ENCODE measurements at places on chromosomes 3 and 15.

- no peak for DNase-seq
Observed at GRCh38 chr3:162400697-162401096, 904.1 kb downstream of the OTOL1 start.

DNA sequence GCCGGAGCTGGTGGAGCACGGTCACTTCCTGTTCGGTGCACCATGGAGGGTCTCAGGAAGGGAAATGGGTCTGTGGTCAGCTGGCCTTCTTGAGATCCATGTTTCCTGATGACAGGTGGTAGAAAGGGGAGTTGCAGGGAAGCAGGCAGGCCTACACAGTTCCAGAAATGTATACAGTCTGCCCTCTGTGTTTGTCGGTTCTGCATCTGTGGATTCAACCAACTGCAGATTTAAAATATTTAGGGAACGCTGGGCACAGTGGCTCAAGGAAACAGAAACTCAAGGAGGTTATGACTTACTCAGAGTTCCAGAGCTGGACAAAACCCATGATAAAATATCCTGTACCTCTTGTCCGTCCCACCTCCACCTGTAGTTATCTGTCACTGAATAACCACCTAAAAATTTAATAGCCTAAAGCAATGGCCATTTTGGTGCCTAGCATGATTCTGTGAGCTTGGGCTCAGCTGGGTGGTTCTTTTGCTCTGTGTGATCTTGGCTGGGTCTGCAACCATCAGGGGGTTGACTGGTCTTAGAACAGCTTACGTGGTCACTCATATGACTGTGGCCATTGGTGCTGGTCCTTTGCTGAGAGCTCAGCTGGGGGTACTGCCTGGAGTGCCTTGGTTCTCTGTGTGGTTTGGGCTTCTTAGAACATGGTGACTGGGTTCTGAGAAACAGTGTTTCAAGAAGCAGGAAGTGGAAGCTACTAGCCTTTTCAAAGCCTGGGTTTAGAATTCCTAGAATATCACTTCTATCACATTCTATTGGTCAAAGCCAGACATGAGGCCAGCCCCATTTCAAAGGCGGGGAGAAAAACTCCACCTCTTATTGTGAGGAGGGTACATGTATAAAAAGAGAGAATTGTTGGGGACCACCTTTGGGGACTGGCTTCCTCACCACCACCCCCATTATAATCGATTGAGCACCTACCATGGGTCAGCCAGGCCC is 239.7 kb upstream of the BHLHE40 start:
- DNase-seq, result no peak

DNA sequence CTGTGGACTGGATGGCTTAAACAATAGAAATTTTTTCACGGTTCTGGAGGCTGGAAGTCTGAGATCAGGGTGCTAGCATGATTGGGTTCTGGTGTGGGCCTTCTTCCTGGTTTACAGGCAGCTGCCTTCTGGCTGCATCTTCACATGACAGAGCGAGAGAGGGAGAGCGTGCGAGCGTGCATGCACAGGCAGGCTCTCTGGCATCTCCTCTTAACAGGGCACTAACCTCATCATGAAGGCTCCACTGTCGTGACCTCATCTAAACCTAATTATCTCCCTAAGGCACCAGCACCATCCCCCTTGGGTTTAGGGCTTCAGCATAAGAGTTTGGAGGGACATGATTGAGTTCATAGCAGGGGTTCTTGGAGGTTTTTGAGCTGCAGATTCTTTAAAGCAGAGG is 292.0 kb upstream of the C2CD4B start:
- no peak for DNase-seq

- no peak for DNase-seq
Observed at GRCh38 chr15:50077651-50078050, 41.4 kb downstream of the ATP8B4 start.

GRCh38 chr3:144771381-144771870 is 799.8 kb downstream of the DIPK2A start:
- no peak for DNase-seq

DNA sequence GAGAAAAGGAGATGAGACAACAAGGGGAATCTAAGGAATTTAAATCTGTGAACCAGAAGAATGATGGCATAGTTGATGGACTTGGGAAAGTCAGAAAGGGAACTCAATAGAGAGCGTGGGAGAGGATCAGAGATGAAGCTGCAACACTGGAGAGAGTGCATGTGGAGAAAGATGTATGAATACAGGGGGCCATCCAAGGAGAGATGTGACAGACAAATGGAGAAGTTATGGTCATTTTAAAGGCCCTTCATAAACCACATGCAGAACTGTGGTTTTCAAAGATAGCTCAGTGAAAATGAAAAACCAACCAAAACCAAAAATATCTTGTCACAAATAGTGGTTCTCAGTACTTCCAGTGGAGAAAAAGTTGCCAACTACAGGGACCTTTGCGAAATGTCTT is 265.2 kb downstream of the SUCLG2 start:
- DNase-seq, result no peak

DNA sequence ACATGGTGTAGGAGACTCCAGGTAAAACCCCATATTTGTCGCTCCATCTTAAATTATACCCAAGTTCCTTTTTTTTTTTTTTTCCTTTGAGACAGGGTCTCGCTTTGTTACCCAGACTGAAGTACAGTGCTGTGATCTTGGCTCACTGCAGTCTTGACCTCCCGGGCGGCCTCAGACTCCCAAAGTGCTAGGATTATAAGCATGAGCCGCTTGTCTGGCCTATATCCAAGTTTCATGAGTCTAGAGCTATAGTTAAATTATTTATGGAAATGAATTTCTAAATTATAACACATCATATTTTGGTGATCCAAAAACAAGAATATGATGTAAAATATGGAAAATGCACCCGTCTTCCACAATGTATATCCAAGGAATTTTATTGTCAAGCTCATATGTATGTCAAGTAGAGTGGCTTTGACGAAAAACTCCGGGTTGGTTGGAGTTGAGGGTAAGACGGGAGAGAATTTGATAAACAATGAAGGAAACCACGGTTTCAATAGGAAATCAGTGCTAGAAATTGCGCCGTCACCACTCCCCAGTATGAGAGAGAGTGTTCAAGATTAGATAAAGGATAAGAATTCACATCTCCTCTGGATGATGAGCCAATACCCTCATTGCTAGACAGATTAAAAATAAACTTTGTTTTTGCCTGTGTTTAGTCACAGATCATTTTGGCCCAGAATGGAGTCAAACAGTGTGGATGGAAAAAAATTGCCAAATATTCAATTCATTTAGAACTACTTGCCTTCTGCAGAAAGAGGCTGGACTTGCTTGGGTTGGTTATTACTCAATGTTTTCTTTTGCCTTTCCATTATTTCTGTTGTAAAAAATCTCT is 209.2 kb upstream of the NR2F2 start:
- no peak for DNase-seq

- no peak for DNase-seq
Observed at GRCh38 chr3:81884791-81885190, 123.3 kb upstream of the GBE1 start.

GRCh38 chr3:42696356-42697288 is 6.0 kb downstream of the HHATL start:
- DNase-seq, result no peak

DNA sequence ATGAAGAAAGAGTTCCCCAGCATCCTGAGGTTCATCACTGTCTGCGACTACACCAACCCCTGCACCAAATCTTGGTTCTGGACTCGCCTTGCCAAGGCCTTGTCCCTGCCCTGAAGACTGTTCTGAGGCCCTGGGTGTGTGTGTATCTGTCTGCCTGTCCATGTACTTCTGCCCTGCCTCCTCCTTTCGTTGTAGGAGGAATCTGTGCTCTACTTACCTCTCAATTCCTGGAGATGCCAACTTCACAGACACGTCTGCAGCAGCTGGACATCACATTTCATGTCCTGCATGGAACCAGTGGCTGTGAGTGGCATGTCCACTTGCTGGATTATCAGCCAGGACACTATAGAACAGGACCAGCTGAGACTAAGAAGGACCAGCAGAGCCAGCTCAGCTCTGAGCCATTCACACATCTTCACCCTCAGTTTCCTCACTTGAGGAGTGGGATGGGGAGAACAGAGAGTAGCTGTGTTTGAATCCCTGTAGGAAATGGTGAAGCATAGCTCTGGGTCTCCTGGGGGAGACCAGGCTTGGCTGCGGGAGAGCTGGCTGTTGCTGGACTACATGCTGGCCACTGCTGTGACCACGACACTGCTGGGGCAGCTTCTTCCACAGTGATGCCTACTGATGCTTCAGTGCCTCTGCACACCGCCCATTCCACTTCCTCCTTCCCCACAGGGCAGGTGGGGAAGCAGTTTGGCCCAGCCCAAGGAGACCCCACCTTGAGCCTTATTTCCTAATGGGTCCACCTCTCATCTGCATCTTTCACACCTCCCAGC is 2.9 kb downstream of the MYD88 start:
- DNase-seq, result no peak

DNA sequence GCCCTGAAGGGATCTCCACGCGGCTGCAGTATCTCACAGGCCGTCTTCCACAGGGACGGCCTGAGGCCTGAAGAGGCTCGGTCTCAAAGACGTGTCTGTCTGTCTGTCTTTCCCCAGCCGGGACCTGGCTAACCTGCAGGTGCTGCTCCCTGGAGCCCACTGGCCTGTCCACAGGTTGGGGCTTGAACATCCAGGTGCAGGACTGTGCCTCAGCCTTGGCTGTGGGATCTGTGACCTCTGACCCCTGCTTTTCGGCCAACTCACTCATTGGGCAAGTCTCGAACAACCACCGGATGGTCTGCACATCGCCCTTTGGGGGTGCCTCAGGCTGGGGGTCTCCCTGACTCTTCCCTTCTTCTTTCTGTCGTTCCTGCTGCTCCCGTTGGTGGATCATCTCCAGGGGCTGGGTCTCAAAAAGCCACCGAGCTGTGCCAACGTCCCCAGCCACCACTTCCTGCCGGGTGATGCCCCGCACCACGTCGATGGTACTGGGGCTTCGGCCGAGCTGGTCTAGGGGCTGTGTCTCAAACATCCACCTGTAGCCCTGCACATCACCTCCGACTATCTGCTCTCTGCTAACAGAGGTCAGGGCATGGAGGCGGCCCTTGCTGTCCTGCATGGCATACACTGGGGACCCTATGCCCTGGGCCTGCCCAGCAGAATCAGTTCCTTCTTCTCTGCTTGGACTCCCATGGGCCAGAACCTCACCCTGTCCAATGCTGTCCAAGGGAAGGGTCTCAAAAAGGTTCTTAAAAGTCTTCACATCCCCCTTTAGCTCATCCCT is 4.8 kb downstream of the XIRP1 start:
- no peak for DNase-seq

DNA sequence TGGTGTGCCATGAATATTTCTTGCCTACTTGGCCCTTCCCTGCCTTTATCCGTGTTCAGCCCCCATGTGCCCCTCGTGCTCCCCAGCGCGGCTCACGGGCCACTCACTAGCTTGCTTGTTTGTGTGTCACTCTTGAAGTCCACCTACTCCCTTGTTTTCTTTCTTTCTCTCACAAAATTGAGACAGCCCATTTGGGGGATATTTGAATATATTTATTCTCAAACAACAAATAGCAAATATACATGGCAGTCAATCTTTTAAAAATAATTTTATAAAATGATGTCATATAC is 82.2 kb downstream of the PLXNA1 start:
- no peak for DNase-seq

DNA sequence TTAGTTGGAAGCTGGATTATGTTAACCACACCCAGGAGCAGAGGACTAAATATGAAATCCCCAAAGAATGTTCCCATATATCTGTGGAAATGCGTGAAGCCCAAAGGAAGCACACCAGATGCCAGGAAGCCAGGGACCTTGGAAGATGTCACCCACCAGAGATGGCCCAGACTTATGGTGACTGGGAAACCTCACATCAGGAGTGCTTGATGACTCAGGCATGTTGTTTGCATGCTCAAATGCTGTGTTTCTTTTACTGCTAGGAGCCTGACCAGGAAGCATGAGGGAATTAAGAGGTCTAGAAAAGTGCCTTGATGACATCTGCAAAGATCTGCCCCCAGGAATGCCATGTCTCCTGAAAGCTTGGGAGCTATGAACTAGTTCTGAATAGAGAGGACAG is 109.0 kb upstream of the SLC2A2 start:
- no peak for DNase-seq

DNA sequence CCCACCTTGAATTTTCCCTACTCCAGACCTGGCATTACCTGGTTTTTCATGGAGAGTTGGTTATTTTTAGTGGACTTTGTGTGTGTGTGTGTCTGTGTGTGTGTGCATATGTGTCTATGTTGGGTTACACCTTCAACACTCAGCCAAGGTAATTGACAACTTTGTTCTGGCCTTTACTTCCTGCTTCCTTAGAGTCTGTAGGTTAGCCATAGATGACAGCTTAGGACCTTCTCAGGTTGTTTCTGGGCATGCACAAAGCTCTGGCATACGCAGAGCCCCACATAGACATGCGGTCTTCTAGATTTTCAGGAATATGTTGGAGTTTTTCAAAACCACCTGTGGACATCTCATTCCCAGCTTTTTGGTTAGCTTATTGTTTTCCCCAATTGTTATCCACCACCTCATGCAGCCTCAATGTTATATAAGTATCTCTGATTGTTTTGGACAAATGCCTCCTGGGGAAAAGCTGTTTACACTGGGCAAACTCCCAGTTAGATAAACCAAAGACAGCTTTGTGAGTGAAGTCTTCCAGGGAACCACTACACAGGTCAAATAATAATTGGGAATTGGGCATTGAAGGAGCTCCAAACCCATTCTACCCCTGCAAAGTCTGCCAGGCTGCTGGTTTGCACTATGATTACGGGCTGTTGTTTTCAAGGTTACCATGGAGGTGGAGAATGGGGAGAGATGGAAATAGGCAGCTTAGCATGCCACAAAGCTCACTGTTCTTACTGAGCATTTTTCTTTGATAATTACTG is 201.2 kb downstream of the ADAMTSL3 start:
- no peak for DNase-seq

GRCh38 chr3:82633319-82633718 is 871.9 kb upstream of the GBE1 start:
- no peak for DNase-seq

GRCh38 chr3:187125319-187126031 is 13.8 kb downstream of the RPL39L start:
- no peak for DNase-seq

GRCh38 chr3:82261013-82261412 is 499.6 kb upstream of the GBE1 start:
- no peak for DNase-seq

GRCh38 chr3:102106416-102107097 is 257.2 kb downstream of the NFKBIZ start:
- DNase-seq, result no peak

DNA sequence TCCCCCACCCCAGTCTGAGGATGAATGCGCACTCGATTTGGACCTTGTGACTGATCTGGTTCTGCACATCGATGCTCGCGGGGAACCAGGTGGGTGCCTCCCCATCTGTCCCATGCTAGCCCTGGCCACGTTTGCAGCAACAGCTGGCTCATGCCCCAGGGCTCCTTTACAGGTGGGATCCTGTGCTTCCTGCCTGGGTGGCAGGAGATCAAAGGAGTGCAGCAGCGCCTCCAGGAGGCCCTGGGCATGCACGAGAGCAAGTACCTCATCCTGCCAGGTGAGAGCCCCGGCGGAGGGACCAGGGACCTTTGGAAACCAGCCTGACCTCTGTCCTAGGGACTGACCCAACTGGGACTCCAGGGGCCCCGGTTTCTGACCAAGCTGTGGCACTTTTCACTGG is 44.3 kb downstream of the DHX30 start:
- DNase-seq, result no peak

All from stimulated activated CD4-positive, alpha-beta T cell treated with anti-CD3 and anti-CD28 coated beads, Interleukin-4, amount 100 ng/mL, for 4 hours (primary cell).